ENCODE measurements at places on chromosomes 7 and 10. TPM values are rescaled to one million over a fixed set of nuclear protein-coding genes. Genes with fewer than 3 reads are reported as not detected.

Gene POM121C
- polyA plus RNA-seq, result 69.3 TPM

Gene NEUROG3
- polyA plus RNA-seq, result 0.19 TPM

Gene TMEM139
- 1.3 TPM for polyA plus RNA-seq

Gene PIK3AP1
- polyA plus RNA-seq, result 3.9 TPM

- H3K4me3 ChIP-seq, result peak overlapping the region; percentile 20
- H3K36me3 ChIP-seq, result no peaks in the 10 kb centered on the region
- no peaks in the 10 kb centered on the region for H3K27me3 ChIP-seq
- no peak overlapping the region for H3K27ac ChIP-seq
- peak; percentile 80 for DNase-seq
Observed at GRCh38 chr7:22452142-22452959, 47.6 kb downstream of the STEAP1B start.

DNA sequence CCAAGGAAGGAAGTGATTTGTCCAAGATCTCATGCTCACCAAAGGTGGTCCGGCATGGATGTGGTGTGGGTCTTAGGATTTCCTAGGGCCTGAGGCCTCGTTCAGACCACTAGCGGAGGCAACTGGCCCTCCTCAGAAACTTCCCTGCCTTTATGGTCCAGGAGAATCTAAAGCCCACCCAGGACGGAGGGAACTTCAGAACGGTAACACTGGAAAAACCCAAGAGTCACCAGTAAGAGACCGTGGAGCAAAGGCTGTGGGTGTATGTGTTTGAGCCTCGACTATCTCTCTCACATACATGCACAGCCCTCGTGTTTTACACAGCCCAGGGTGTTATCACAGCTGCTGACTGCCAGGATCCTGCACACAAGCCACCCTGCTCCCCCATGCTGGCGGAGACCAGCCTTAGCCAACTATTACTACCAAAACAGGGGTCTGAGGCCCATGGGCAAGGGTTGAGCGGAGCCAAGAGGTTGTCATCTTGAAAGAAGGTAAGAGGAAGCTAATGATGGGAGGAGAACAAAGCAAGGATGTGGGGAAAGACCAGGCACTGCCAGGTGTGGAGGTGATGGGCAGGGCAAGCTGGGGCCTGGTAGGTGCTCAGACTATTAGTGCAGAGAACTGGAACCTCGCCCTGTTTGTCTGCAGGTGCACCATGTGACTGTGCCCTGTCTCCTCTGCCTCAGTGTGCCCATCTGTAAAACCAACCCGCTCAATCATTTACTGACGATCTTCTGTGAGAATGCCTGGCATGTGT, 170.2 kb upstream of the ZMIZ1 start:
- H3K27me3 ChIP-seq, result no peaks in the 10 kb centered on the region
- DNase-seq, result no peak
- H3K4me3 ChIP-seq, result no peak overlapping the region
- no peak overlapping the region for H3K27ac ChIP-seq

GRCh38 chr7:96157856-96158255, 164.0 kb downstream of the SLC25A13 start:
- no peak overlapping the region for H3K4me3 ChIP-seq
- H3K27ac ChIP-seq, result no peak overlapping the region
- H3K36me3 ChIP-seq, result no peaks in the 10 kb centered on the region
- no peaks in the 10 kb centered on the region for H3K4me1 ChIP-seq

DNA sequence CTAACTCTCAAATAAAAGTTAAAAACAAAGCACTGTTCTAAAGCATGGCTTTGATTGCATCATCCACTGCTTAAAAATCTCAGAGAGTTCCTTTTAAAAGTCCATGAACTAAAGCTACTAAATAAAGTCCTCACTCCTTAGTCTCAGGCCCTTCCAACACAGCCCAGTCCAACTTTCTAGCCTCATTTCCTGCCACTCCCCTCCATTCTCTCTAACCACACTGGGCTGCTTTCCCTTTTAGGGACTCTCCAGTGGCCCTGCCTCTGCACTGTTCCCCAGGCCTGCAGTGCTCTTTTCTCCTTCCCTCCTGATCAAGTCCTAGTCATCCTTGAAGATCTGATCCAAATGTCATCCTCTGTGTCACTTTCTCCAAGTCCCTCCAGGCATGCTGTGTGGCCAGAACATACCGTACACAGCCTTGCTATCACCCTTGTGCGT, 56.9 kb upstream of the PPP1R3C start:
- H3K4me3 ChIP-seq, result no peak overlapping the region
- no peak for DNase-seq
- H3K4me1 ChIP-seq, result no peaks in the 10 kb centered on the region

DNA sequence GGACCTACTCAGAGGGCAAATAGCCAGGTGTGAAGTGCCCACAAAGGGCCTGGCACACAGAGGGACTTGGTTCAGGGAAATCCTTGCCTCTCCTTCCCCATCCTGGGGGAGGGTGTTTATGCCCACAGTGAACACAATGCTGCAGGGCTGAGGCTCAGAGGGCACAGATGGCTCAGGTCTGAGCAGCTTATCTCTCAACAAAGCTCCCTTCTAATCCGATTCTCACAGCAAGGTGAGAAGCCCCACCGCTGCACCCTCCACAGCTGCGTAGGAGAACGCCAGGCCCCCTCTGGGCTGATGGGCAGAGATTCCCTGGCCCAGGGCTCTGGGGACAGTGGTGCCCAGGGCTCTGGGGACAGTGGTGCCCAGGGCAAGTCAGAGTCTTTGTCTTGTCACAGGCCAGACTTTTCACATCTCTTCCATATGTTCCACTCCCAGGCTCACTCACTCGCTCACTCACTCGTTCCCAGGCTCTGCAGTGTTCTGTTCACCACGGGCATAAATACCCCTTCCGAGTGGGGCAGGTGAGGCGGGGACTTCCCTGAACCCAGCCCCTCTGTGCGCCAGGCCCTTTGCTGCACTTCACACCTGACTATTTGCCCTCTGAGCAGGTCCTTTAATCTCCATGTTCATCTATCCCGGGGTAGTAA, 8.7 kb upstream of the CDHR1 start:
- H3K4me1 ChIP-seq, result no peaks in the 10 kb centered on the region
- H3K27ac ChIP-seq, result no peak overlapping the region
- H3K36me3 ChIP-seq, result no peaks in the 10 kb centered on the region
- no peaks in the 10 kb centered on the region for H3K27me3 ChIP-seq
- no peak overlapping the region for H3K4me3 ChIP-seq

GRCh38 chr10:63294781-63295180, 161.7 kb downstream of the NRBF2 start:
- no peak for DNase-seq
- H3K27me3 ChIP-seq, result no peaks in the 10 kb centered on the region
- no peaks in the 10 kb centered on the region for H3K4me1 ChIP-seq
- H3K27ac ChIP-seq, result no peak overlapping the region
- H3K36me3 ChIP-seq, result no peaks in the 10 kb centered on the region

- H3K36me3 ChIP-seq, result peaks cover 8% of the 10 kb centered on the region
- H3K27me3 ChIP-seq, result no peaks in the 10 kb centered on the region
- DNase-seq, result no peak
- no peak overlapping the region for H3K27ac ChIP-seq
- no peaks in the 10 kb centered on the region for H3K4me1 ChIP-seq
Observed at GRCh38 chr7:156753630-156754029, 113.1 kb downstream of the RNF32 start.

- H3K27me3 ChIP-seq, result no peaks in the 10 kb centered on the region
- H3K36me3 ChIP-seq, result no peaks in the 10 kb centered on the region
- no peaks in the 10 kb centered on the region for H3K4me1 ChIP-seq
- no peak for DNase-seq
Observed at GRCh38 chr7:4519819-4520520, 162.1 kb upstream of the FOXK1 start.
